ENCODE measurements at places on chromosomes 11 and 22.

- no peak for DNase-seq
Measured at GRCh38 chr11:72228229-72228843, 3.8 kb downstream of the INPPL1 start.

- no peak for DNase-seq
Measured at GRCh38 chr11:84573868-84574267, 1053.3 kb downstream of the DLG2 start.

- no peak for DNase-seq
Measured at GRCh38 chr11:46865340-46865739, 19.3 kb upstream of the CKAP5 start.

- DNase-seq = no peak
Measured at GRCh38 chr11:2587976-2588748, 111.6 kb downstream of the KCNQ1OT1 start.

DNA sequence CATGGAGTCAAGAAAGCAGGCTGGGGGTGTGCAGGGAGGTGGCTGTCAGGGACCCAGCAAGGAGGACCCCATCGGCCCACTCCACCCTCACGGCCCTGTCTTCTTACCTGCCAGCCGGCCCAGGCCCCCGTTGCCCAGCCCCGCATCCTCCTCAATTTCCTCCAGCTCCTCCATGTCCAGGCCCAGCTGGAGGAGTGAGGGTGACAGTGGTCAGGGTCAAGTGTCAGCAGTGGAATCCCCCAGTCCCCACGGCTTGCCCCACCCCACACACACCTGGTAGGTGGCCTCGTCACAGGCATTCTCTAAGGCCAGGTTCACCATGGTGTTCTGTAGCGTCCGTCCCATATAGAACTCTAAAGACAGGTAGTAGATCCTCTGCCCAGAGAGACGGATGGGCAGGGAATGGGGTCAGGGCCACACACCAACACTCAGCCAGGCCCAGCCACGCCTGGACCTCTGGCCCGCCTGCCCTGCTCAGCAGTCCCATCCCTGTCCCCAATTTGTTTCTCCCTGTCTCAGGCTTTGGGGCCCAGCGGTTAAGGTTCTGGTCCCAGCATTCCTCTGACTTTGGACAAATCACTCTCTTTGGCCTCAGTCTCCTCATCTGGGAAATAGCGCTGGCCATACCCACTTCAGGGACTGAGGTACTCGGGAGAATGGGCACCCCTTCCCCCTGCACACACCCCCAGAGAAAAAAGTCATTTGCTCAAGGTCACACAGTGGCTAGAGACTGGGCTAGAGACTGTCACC is 1.3 kb downstream of the PYGM start:
- no peak for DNase-seq

DNA sequence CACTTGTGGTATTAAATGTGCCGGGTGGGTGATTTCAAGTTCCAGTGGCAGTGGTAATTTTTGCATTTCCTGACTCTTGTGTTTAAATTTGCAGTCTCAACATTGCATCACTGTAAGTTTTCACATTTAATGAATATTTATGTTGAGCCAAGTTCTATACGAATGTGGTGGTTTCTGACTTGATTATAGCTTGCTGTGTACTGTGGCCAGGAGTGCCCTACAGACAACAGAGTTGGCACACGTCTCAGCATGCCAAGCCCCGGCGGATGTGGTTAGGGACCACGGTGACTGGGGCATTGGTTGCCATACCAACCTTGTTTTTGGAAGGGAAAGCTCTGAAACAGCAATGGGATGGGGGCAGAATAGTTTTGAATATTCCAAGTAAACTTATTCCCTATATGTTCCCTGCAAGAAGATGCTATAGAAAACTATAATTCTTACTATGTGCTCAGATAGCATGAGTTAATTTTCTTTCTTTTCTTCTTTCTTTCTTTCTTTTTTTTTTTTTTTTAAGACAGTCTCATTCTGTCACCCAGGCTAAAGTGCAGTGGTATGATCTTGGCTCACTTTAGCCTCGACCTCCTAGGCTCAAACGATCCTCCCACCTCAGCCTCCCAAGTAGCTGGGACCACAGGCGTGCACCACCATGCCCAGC is 16.0 kb downstream of the ZNRF3 start:
- no peak for DNase-seq

DNA sequence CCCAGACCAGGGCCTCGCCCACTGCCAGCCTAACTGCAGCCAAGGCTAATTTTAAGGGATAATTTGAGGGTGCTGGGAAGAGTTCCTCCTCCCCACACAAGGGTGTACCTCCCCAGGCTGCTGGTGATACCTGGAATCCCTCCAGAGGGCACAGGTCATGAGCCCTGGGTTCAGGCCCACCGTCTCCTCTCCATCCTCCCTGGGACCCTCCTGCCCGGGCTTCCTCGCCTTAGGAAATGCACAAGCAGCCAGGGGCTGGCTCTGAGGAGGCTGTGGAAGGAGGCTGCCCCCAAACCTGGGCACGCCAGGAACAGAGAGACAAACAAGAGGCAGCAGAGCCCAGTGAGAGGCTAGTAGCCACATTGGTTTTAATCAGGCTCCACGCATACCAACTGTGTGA is 16.6 kb upstream of the TSKU start:
- no peak for DNase-seq

DNA sequence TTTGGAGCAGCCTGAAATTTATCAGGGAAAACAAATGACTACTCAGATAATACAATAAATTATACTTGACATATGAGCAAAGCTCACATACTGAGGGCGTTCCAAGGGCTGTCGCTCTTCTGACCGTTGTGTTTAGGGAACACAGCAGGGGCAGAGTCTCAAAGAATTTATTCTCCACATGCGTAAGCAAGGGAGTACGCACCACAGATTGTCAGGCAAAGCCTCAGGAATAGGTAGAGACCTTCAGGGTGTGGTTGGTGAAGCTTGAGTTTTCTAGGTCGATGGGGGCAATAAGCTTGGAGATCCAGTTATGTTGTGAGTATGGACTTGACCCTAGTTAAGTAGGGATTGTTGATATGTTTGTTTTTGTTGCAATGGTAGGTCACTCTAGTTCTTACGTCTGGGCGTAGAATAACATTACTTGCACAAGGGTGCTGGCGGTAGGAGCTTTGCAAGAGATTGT is 830 bp downstream of the ACAT1 start:
- DNase-seq = no peak

DNA sequence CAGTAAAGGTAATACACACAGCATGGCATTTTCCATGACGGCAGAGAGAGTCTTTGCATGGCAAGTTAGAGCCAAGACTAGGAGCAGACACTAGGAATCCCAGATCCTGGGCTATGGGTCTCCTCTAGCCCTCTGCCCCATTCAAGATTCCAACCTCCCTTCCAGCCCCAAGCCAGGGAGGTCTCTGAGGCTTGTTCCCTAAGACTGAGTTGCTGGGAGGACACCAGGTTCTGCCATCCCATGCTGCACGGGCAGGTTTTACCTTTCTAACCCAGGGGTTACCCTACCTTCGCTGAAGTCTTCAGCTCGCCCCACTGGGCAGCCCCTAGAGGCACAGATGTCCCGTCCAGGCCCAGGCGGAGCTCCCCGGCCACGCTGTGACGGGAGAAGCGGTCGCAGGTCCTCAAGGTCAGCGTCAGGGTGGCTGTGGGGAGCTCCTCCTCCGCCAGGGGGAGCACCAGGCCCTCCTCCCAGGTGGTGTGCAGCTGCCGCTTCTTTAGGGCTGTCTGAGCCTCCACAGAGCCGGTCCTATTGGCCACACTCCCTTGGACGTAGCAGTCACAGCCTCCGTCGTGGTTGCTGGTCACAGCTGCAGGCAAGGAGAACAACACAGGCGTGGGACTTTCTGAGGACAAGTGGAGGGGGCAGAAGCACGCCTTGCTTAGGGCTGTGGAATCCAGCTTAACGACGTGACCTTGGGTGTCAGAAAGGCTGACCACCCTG is 33.8 kb downstream of the SYT13 start:
- DNase-seq = no peak

GRCh38 chr22:20386336-20386735 is 7.6 kb upstream of the ZNF74 start:
- no peak for DNase-seq

DNA sequence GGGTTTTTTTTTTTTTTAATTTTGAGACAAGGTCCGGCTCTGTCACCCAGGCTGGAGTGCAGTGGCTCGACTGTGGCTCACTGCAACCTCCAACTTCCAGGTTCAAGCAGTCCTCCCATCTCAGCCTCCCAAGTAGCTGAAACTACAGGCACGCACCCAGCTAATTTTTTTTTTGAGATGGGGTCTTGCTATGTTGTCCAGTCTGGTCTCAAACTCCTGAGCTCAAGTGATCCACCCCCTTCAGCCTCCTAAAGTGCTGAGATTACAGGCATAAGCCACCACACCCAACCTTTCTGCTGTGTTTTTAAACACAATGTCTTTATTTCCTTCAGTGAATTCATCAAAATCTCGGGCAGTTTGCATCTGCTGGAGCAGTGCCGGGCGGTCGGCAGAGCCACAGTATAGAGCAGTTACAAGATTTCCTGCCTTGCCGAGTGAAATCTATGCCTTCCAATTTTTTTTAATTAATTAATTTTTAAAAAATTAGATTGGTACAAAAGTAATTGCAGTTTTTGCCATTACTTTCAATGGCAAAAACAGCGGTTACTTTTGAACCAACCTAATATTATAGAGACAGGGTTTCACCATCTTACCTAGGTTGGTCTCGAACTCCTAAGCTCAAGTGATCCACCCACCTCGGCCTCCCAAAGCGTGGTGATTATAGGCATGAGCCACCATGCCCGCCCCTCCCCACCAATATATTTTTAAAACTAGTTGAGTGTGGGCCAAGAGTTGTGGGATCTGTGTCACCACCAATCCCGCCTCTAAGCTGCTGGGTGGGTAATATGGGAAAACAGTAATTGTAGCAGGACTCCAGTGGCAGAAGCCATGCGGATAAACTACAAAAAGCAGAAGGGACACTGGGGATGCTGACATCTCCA is 2.7 kb upstream of the ACY3 start:
- no peak for DNase-seq

- DNase-seq = no peak
Measured at GRCh38 chr11:93936460-93936859, 84.7 kb upstream of the HEPHL1 start.

Data from stimulated activated CD8-positive, alpha-beta memory T cell treated with anti-CD3 and anti-CD28 coated beads, Interleukin-15, amount 100 ng/mL, for 48 hours (primary cell).